Muscle of leg (tissue), 16 donors: ENCODE measurements at places on chromosomes 4 and X. TPM values are rescaled to one million over a fixed set of nuclear protein-coding genes. Genes with fewer than 3 reads are reported as not detected.

DNA sequence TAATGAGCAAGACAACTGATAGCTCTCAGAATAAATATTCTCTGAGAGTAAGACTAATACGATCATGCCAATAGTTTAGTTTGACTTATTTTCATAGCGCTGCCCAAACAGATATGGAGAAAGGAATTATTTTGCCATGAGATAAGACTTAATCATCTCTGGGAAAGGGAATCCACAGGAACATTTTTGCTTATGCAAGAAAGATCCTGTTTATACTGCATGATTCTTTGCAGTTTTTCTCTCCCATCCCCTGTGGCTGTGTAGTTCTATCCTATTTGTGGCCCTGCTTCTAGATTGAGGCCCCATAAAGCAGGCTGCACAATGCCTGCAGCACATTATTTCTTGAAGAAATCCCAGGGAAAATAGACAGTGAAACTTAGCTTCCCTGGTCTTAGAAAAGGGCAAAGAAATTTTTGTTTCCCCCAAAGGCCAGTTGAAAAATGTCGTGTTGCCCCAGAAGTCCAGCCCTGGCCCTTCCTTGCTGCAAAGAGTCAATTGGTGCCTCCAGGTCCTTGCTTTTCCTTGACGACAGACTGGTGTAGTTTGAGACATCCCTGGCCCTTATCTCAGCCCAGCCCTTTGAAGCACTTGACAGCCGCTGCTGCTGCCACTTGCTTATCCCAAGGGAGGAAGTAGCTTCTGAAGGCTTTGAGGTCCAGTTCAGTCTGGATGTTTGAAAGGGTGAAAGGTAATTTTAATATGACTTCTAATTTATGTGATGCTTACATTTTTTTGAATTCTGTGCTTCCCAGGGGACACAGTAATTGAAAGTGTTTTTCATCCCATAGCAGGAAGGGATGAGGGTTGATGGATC, 45.0 kb upstream of the SH3RF1 start:
- DNase-seq: peak; percentile 27

- DNase-seq: no peak
Observed at GRCh38 chrX:107398115-107398514, 51.3 kb upstream of the FRMPD3 start.

DNA sequence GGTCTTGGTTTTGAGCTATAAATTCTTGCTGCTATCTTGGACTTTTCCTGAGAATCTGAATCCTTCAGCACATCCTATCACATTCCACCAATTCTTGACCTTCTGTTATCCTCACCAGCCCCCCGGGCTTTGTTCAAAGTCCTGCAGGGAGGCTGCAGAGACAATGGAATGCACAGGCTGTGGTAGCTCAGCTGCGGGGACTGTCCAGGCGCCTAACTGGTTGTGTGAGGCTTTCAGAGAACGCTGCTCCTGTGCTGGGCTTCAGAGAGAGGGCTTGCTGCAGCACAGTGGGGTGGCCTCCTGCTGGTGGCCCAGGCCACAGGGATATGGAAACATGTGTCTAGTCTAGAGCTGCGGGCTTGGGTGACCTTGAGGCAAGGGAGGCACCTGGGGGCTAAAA, 196.3 kb upstream of the GATB start:
- DNase-seq: no peak

- DNase-seq: no peak
Observed at GRCh38 chr4:6530964-6531363, 44.0 kb upstream of the MAN2B2 start.

GRCh38 chr4:150817804-150818528, 197.1 kb downstream of the LRBA start:
- no peak for DNase-seq

GRCh38 chr4:86833615-86834014, 15.6 kb downstream of the SLC10A6 start:
- no peak for DNase-seq

- no peak for DNase-seq
Observed at GRCh38 chrX:136496186-136496763, 1.1 kb upstream of the HTATSF1 start.

- DNase-seq: no peak
Observed at GRCh38 chrX:48663241-48663640, 20.4 kb upstream of the WAS start.

DNA sequence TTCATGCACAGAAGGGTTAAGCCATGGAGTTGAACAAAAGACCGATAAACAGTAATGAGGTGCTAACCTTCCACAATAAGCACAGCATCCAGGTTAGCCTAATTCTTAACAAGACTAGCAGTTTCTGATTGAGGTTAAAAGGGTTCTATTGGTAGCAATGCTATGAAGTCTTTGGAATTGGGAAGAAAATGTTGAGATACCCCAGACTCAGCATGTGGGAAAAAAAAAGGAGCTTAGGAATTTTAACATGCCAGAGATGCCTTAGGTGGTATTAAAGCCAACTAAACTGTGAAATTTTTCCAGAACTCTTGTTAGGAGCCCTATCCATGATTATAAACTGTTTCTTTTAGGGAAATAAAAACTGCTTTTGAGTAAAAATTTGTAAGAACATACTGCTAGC, 391.7 kb downstream of the GABRG1 start:
- DNase-seq: no peak

- DNase-seq: peak; percentile 83
Observed at GRCh38 chr4:41538017-41538733, at the start of gene LIMCH1. Gene LIMCH1 (plus strand): TSS chr4:41538157. CDS start chr4:41605996, 67,839 bp downstream.

DNA sequence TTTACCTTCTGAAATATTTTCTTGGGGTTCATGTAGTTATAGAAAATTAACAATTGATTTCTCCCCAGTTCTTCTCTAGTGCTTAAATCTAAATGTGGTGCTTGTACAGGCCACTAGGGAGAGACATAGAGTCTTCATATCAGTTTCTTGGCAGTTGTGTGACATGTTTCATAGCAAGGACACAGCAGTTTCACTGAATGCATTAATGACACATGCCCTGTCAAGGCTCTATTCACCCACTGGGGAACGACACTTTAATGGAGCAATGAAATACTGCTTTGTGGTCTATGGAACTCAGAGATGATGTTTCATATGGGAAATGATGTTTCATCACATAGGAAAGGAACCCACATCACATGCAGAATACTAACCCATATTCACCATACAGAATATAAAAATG, 2.8 kb downstream of the VEGFC start:
- peak; percentile 71 for DNase-seq

- no peak for DNase-seq
Observed at GRCh38 chr4:100983426-100983825, 363.9 kb downstream of the PPP3CA start.

- DNase-seq: peak; percentile 55
Observed at GRCh38 chr4:112633477-112634235, 3.1 kb downstream of the ZGRF1 start.

- DNase-seq: no peak
Observed at GRCh38 chr4:41757521-41758156, 9.1 kb upstream of the PHOX2B start.

DNA sequence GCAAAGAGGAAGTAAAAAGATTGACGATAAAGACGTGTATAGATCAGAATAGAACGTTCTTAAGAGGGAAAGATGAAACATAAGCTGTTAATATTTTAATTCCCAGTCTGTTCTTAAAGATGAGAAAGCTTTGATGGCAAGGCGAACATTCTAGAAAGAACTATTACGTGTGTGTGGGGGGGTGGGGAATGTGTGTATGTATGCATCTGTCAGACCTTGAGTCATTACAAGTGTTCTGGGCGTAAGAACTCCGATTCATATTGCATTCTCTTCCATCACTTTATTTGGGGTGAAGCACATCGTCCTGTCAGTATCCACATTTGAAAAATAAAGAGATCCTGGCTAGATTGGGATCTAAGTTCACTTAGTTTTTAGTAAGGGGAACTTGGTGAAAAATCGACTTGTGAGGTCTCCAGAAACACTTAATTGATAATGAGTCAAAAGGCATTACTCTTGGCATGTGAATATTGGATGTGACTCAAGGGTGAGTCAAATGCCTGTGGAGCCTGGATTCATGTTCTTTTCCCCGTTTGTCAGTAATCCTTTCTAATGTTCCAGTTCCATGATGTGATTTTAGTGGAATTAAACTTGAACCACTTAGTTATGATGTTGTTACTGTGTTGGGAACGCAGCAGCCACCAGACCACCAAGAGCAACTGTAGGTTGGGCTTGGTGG, 3.1 kb downstream of the SMS start:
- peak; percentile 44 for DNase-seq

GRCh38 chr4:94911106-94911505, 153.4 kb downstream of the BMPR1B start:
- no peak for DNase-seq

DNA sequence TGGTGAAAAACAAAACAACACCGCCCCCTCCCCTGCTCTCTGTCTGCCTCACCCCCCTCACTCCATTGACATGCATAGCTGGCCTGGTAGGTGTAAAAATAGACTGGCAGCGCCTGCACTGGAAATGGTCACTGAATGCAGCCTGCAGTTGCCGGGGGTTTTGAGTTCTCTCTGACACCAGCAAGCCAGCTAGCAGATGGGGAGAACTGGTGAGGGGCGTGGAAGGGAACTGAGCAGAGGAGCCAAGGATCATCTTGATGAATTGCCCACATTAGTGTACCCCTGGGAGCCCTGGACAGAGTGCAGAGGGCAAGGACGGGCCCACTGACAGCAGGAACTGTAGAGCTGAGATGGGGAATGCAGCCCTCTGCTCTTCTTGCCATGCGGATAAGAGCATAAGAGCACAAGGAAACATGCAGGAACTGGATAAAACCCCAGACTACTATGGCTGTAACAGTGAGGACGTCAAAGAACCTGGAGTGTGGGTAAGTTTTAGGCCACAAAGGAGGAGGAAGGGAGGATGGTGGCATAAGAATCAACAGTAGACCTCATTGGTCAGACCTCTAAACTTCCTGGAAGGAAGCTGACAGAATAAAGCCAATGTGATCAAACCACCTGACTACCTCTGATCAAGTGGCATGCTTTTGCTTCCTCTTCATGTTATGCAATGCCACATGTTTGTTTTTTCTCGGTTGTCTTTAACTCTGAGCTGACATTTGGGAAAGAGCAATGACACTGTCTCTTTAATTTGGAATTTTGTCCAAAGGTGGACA, 96.3 kb downstream of the ANK2 start:
- DNase-seq: peak; percentile 72

The TMPRSS11B gene
- not detected for total RNA-seq

The UGT2B17 gene
- total RNA-seq: not detected

The ARHGAP4 gene
- 15.5 TPM for total RNA-seq

The SEC24B gene
- total RNA-seq: 14.7 TPM

The PDGFC gene
- 34.6 TPM for total RNA-seq

The IGSF1 gene
- total RNA-seq: 90.7 TPM

The CXCL6 gene
- not detected for total RNA-seq

The CLTRN gene
- total RNA-seq: 0.13 TPM

The XG gene
- 3.7 TPM for total RNA-seq

The SHROOM2 gene
- total RNA-seq: 0.84 TPM

The SYTL4 gene
- 3.0 TPM for total RNA-seq

The SUPT20HL1 gene
- 0.04 TPM for total RNA-seq
